BE2C (cell line): ENCODE measurements at places on chromosomes 2 and 18.

DNA sequence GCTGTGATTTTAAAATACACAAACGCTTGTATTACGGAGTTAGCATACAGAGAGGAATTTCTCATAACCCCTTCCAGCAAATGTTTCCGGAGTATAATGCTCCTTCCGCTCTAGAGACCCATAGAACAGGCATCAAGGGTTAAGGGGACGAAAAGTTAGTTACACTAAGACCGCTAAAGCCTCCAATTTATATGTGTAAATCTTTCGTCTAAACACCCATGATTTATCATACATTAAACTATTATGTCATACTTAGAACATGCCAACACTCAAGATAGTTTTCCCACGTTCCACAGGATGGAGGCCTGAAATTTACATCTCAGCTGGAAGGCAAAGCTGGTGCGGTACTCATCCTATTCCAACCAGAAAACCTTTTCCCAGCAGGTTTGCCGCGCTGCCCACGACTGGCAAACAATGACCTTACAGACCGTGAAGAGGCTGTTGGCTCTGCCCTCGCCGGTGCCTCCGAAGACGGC lies 650 bp downstream of the ORMDL1 start:
- DNase-seq, result no peak

GRCh38 chr2:225002656-225003045 lies 39.6 kb downstream of the DOCK10 start:
- no peak for DNase-seq

DNA sequence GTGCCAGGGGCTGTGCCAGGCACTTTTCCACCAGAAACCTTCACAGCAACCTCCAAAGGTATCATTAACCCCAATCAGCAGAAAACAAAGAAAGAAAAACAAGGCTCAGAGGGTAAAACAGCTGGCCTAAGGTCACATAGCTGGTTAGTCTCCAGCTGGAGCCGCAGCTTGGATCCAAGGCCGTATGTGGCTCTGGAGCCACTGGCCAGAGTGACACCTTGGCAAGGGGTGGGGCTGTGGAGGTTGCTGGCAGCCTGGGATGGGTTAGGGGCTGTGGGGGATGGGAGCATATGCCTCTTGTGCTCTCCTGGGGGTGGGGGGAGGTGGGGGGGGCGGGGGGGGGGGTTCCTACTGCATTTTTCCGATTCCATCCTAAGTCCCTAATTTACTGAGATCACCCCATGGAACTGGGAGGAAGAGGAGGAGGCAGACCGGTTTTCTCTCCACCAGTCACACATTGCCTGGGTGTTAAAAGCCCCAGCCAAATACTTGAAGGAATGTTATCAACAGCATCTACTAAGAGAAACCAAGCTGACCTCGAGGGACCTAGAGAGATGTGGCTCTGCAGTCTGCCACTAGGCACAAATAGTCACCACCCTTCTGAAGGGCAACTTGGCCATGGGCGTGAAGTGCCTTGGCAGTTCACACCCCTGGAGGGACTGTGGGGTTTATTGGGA lies 8.0 kb downstream of the HAAO start:
- no peak for DNase-seq

DNA sequence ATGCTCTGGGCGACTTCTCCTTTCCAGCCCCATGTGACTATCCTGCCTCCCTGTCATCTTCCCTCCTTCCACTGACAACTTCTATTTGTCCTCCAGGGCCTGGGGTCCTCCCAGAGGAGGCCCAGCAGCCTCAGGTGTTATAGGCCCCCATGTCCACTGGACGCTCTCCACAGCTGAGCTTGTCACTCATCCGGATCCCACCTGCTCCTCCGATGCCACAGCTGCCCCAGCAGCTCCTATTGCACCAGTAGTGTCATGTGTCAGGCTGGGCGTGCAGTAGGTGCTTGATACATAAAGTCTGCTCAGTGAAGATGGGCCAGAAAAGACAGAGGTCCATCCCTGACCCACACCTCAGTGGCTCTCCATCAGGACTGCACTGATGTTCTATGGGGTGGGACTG lies 305.7 kb upstream of the MYT1L start:
- no peak for DNase-seq

DNA sequence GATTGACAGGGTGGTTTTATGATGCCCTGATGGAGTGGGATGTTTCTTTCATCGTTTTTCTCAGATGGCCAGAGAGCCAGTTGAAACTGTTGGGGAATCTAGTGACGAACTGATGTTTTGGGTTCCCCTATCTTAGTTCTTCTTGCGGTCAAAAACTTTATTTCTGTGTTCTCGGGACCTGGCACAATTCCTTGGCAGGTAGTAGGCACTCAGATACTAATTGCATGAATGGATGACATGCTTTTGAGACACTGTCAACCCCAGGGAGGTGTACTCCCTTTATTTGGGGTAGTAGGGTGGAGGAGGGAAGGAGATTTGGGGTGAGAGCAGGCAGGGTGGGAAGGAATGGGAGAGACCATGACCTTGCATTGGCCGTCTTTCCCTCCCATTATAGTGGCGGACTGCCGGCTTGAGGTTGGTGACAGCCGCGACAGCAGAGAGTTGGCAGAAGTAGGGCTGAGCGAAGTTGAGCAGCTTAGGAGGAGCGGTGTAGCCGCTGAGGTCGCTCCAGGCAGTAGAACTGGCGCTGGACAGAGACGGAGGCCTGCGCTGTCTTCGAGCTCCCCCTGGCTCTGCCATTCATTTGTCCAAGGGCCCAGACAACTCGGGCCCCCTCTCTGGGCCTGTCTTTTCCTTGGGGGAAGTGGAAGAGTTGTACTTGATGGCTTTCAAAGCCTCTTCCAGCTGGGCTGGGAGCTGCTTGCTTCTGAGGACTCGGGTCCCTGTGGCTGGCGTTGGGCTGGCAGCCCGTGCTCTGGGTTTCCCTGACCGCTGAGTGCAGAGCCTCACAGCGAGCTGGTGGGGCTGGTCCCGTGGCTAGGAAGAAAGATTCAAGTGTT lies 2.6 kb downstream of the TET3 start:
- no peak for DNase-seq

GRCh38 chr2:113755835-113756354 lies 547 bp downstream of the SLC35F5 start:
- peak; percentile 30 for DNase-seq

DNA sequence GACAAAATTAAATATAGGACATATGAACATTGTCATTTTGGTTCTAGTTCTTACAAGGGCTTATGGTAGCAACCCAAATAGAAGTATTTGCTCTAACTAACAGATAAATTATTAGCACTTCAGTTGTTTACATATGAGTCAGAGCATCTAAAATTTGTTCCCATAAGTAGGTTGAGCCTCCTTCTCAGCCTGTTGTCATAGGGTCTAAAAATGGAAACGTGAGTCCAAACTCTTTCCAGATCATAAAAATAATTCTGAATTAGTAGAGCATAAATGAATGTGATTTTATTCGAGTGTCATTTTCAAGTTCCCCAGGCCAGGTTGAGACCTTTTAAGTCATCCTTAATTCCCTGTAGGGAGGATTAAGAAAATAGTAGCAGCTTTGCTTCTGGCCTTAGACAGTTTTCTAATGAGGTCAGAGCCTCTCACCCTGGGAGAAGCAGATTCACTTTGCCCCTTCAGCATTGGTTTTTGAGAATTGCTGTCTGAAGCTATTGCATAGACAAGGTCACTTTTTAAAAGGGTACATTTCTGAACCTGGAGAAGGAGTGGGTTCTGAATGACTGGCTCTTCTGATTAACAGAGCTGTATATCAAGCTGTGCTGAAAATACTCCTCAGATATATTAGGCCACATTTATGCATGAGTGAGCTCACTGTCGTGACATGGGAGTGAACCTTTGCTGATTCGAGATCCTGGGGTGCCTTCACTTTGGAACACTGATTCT lies 164.3 kb downstream of the NEDD4L start:
- DNase-seq, result no peak

DNA sequence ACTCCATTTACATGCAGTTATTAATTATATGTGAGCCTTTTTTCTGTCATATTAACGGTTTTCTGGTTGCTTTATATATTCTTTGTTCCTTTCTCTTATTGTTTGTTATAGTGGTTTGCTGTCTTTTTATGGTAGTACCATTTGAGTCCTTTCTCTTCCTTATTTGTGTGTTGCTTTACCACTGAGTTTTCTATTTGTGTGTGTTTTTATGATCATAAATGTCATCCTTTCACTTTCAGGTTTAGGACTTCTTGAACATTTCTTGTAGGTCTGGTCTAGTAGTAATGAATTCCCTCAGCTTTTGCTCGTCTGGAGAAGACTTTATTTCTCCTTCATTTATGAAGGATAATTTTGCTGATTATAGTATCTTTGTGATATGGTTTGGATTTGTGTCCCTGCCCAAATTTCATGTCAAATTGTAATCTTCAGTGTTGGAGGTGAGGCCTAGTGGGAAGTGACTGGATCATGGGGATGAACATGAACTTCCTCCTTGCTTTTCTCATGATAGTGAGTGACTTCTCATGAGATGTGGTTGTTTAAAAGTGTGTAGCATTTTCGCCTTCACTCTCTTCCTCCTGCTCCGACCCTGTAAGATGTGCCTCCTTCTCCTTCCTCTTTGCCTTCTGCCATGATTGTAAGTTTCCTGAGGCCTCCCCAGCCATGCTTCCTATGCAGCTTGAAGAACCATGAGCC lies 11.5 kb downstream of the GCC2 start:
- no peak for DNase-seq

GRCh38 chr2:55049821-55050099 lies 491 bp downstream of the RTN4 start:
- no peak for DNase-seq

DNA sequence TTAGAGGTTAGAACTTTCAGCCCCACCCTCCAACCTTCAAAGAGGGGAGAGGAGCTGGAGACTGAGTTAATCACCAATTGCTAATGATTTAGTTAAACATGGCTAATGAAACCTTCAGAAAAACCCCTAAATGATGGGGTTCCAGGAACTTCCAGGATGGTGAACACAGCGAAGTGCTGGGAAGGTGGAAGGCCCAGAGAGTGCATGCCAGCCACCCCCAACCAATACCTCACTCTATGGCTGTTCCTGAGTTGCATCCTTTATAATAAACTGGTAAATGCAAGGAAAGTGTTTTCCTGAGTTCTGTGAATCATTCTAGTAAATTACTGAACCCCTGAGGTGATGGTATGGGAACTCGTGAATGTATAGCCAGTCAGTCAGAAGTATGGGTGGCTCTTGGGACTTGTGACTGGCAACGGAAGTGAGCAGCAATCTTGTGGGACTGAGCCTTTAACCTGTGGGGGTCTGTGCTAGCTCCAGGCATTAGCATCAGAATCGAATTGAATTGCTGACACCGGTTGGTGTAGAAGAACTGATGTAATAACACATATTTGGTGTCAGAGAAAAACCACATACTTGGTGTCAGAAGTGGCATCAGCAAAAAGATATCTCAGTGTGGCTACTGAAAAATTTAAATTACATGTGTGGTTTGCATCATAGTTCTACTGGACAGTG lies 37.4 kb downstream of the NPHP1 start:
- no peak for DNase-seq

DNA sequence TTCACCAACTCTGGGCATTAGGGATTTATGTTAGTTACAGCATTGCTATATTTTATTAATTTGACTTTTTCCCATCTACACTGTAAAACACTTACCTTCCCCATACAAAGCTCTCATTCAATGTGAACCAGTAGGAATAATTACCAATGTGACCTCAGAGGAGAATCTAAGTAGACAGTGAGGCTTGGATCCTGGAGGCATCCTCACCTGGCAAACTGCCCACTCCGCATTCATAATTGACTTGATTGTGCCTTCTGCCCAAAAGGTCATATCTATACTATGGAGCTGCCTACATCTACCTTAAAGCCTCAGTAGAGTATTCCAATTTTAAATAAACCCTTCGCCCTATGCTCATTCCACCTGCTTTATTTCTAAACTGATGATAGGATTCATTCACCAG lies 45.4 kb upstream of the SCN1A start:
- peak; percentile 20 for DNase-seq

GRCh38 chr2:169900686-169901085 lies 73.4 kb downstream of the UBR3 start:
- no peak for DNase-seq

DNA sequence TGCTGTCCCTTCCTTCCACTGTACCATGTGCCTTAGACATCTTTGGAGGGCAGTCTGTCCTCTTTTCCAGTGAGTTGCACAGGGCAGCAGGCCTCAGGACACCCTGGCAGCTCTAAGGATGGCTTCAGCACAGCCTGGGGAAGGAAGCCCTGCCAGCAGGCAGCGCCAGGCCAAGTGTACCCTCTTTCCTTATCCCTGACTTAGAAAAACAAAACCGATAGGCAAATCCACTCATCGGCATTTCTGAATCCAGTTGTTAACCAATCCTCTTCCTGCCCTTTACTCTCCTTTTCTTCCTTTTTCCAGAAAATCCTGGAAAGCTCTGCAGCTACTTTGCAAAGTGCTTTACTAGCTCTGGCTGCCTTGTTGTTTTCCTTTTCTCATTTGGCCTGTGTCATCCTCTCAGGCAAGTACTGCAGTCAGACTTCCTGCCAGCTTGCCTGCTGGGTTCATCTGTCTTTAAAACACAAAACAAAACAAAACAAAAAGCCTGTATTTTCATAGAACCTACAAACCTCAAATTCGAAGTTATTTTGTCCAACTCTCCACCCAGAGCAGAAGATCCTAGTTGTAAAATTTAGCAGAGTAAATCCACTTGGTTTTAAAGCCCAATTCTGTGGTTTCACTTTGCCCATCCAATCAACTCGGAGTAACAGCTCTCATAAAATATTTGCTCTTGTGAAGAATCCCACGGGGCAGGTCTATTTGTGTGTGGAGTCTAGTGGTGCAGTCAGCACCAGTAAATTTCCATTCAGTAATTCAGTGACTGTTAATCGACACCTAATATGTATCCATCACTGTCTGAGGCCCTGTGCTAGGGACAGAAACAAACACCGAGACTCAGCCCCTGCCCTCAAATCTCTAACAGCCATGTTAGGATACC lies 45.2 kb downstream of the PCBP1 start:
- DNase-seq, result no peak

GRCh38 chr2:210363261-210363660 lies 48.3 kb upstream of the MYL1 start:
- DNase-seq, result no peak

GRCh38 chr2:7841751-7842150 lies 840.1 kb upstream of the ID2 start:
- no peak for DNase-seq

GRCh38 chr2:127932199-127932876 lies 46.6 kb upstream of the AMMECR1L start:
- no peak for DNase-seq

DNA sequence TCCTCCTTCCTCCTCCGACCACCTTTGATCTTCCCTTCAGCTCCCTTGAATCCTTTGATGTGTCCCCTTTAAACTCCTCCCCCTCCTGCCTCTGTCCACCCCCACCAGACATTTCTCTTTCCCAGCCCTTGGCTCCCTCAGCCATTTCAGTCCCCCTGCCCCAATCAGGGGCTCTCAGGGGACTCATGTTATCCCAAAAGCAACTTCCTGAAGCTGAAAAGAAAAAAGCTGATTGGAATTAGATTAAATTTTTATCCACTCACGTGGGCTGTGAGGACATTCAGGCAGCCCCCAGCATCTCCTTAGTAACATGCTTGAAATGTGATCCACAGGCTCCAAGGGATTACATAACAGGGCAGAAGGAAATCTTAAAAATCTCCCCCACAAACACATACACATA lies 81.3 kb downstream of the NEURL3 start:
- no peak for DNase-seq

- no peak for DNase-seq
Observed at GRCh38 chr2:16852651-16853050, 187.0 kb upstream of the CYRIA start.
